Kidney glomerular epithelial cell (primary cell): ENCODE measurements at places on chromosomes 1 and 21.

- no peak for DNase-seq
Measured at GRCh38 chr1:20073256-20073655, 3.3 kb downstream of the PLA2G5 start.

DNA sequence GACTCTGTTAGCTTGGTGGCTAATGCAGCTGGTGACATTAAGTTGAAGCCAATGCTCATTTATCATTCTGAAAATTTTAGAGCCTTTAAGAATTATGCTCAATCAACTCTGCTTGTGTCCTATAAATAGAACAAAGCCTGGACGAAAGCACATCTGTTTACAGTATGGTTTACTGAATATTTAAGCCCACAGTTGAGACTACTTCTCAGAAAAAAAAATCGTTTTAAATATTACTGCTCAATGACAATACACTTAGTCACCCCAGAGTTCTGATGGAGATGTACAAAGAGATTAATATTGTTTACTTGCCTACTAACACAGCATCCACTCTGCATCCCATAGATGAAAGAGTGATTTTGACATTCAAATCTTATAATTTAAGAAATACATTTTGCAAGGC is 79.6 kb downstream of the NEGR1 start:
- no peak for DNase-seq

GRCh38 chr1:174204697-174205308 is 45.5 kb downstream of the RABGAP1L start:
- no peak for DNase-seq

DNA sequence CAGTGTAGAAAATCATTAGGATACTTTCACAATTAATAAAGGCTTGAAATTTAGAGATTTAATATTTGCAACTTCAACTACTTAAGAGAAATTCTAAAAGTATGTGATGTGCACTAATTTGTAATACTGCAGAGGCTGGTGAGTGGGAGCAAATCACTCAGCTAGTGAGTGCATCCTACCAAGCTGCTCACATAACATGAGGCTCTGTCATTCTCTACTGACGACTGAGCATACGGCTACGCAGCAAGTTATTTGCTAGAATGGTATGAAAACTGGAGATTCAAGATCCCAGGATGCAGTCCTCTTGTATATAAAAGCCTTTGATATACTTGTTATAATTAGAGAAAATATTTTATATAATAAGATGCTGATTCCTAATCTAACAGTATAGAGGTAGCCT is 90.1 kb downstream of the ATP1B1 start:
- DNase-seq = no peak

DNA sequence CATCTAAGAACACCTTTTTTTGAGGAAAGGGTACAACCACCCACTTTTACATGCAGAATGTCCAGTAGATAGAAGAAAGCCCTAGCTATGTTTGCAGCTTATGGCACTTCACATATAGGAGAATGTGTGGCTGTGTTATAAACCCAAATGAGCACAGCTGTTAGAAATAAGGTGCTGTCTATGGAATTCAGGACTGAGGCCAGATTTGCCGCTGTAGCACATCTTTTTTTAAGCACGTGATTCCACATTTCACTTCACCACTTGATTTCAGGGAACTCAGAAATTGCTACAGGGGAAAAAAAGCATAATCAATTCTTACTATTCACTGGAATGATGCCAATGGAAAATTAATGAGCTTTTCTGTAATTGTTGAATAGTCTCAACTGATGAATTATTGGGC is 147.2 kb upstream of the ADAMTS5 start:
- no peak for DNase-seq

DNA sequence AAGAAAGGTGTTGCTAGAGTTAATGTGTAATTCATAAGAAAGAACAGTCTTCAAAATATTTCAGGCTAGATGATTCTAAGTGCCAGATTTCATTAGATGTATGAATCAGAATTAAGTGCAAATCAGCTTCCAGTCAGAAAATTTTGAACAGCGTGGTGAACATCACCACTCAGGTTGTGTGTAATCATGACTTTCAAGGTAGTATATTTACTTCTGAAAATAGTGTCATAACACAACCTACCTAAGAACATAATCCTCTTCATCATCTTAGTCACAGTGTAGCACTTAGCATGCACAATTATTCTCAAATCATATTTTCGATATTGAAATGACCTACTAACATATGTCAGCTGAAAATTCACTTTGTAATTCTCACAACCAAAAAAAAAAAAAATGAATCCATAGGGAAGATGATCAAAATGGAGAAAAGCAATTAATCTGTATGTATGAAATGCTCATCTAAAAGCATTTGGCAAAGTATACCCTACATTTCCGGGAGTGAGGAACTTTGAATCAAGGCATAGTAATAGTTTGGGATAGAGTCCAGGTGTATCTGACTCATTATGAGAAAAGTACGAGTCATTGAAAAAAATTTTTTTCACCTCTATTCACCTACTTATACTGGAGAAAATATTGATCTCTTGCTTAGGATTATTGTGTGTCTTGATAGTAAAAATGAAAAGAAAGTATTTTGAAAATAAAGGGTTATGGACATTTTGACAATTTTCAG is 221.8 kb upstream of the CHRM3 start:
- DNase-seq = no peak
